Coronary artery (tissue), 2 donors: ENCODE measurements at places on chromosomes 16 and 17.

GRCh38 chr16:20768818-20769217 is 5.0 kb downstream of the ACSM3 start:
- no peak for DNase-seq

GRCh38 chr16:12927591-12927990 is 26.2 kb downstream of the SHISA9 start:
- DNase-seq, result no peak

DNA sequence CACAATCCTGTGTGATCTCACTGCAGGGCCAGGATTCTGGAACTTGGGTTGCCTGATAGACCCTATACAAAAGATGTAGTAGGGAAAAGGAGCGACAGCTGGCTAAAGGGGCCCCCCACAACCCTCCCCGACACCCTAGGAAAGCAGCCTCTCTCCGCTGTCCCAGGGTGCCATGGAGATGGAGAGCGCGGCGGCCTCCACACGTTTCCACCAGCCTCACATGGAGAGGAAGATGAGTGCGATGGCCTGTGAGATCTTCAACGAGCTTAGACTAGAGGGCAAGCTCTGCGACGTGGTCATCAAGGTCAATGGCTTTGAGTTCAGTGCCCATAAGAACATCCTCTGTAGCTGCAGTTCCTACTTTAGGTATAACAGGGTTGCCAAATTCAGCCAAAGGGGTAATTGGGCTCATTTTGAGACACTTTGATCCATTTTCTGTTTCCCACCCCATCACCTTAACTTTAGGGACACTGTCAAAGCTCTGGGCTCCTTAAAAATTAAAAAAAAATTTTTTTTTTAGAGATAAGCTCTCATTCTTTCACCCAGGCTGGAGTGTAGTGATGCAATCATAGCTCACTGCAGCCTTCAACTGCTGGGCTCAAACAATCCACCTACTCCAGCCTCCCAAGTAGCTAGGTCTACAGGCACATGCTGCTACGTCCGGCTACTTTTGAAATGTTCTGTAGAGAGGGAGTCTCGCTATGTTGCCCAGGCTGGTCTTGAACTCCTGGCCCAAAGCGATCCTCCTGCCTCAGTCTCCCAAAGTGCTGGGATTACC is at the start of gene KLHL10:
Gene KLHL10, plus strand, starts transcription at position 65 of the 778 bp plus-strand sequence. Its CDS starts 108 bp downstream, at position 173.
- DNase-seq, result no peak

- DNase-seq, result peak; percentile 0
These were observed 15.9 kb upstream of the TNS4 start for GRCh38 chr17:40517286-40517662.

DNA sequence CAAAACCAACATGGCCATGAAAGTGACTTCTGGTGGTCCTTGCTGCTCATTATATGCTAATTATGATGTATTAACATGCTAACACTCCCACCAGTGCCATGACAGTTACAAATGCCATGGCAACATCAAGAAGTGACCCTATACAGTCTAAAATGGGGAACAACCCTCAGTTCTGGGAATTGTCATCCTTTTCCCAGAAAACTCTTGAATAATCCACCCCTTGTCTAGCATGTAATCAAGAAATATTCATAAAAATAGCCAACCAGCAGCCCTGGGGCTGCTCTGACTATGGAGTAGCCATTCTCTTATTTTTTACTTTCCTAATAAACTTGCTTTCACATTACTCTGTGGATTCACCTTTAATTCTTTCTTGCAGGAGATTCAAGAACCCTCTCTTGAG is 35.9 kb downstream of the DNAJA2 start:
- DNase-seq, result no peak

- DNase-seq, result no peak
These were observed 178.3 kb downstream of the CDK5R1 start for GRCh38 chr17:32664936-32665583.

- no peak for DNase-seq
These were observed 921 bp upstream of the CDR2 start for GRCh38 chr16:22375117-22375962.

GRCh38 chr17:75838410-75838809 is 5.8 kb downstream of the UNC13D start:
- no peak for DNase-seq

DNA sequence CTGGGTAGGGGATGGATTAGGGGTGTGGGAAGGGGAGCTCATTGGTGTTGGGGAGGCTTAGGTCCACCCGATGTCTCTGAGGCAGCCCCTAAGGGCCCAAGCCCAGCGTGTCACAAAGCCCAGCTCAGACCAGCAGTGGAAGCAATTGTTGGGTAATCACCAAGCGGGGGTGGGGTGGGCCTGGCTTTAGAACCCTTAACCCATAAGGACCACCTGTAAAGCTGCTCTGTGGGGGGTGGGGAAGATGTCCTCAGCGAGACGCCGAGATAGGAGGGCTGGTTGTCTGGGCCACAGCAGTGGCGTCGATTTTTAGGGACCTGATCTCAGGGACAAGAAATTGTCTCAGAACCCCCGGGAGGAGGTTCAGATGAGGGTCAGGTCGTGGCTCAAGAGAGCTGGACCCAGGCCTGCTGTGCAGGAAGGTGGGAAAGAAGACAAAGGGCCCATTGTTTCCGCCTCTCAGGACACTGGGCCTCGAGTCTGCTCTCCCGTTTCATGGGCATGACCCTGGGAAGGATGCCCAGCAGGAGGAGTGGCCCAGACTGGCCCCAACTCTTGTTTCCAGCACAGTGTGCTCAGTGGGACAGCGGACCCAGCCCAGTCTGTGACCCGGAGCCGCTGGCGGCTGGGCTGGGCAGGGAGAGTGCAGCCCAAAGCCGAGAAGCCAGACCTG is 15.9 kb downstream of the ST6GALNAC2 start:
- no peak for DNase-seq

DNA sequence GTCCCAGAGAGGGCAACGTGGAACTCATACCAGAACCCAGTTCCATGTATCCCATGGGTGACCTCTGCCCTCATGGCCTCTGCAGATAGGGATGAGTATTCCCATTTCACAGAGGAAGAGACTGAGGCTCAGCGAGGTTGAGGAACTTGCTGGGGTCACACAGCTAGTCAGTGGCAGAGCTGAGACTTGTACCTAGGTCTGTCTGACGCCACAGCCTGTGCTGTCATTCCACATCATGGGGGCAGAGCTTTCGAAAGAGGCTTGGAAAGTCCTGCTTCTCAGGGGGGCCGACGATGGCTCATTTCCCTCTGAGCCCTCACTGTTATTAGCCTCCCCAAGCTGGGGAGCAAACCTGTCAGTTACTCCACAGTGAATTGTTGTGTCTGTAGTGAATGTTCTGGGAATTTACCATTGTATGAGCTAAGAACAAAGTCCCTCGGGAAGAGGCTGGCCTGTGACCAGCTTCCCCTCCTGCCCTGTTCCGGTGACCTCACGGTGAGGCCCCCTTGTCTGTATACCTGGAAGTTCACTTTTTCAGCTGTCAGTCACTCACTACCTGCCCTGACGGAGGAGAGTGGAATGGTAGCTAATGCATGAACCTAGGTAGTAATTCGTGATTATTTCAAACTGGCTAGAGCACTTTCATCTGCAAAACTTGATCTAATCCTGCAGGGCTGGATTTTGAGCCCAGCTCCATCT is 8.9 kb downstream of the METTL22 start:
- DNase-seq, result no peak

DNA sequence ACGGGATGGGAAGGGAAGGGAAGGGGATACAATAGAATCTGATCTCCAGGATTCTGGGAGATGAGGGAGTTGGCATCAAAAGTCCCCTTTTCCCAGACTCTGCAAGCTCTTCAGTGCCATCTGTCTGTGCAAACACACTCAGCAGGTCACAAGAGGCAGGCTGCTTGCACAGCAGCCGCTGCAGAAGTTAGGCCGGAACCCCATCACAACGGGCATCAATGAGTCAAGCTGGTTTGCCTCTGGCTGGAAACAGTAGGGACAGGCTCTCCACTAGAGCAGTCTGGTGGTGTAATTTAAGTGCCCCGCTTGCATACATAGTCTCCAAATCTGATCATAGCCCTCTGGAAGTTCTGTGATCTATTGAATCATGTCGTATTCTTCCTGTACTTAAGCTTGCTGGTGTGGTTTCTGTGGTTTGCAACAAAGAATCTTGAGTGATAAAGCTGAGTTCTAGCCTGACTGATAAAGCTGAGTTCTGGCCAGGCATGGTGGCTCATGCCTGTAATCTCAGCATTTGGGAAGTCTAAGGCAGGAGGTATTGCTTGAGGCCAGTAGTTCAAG is 33.7 kb upstream of the KDM8 start:
- no peak for DNase-seq

DNA sequence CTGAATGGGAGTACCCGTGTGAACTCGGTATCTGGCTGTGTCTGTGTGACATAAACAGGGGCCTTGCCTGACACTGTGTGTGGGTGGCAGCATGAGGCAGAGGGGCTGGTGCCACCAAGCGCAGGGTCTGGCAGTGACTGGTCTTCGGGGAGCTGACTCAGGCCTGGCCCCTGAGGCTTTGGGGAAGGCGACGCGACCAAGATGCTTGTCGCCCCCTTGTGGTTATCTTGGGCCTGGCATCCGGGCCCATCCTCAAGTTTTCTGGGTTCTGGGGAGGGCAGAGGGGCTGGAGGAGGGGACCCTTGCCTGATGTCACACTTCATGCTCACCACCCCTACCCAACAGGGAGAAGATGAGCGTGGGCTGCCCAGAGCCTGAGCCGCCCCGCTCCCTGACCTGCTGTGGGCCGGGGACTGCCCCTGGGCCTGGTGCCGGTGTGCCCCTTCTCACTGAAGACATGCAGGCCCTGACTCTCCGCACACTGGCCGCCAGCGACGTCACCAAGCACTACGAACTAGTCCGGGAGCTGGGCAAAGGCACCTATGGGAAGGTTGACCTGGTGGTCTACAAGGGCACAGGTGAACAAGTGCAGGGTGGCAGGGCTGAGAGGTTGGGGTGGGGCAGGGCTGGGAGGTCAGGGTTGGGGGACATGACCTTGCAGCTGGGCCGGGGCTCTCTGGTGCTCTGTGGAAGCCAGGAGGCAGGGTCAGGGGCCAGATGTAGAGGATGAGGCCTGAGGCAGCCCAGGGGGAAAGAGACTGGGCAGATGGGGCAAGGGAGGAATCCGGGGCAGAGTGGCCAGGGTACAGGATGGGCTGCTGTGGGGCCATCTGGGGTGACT is 24.9 kb downstream of the SBK1 start:
- DNase-seq, result no peak

GRCh38 chr17:50349243-50349600 is 3.3 kb downstream of the XYLT2 start:
- DNase-seq, result no peak

DNA sequence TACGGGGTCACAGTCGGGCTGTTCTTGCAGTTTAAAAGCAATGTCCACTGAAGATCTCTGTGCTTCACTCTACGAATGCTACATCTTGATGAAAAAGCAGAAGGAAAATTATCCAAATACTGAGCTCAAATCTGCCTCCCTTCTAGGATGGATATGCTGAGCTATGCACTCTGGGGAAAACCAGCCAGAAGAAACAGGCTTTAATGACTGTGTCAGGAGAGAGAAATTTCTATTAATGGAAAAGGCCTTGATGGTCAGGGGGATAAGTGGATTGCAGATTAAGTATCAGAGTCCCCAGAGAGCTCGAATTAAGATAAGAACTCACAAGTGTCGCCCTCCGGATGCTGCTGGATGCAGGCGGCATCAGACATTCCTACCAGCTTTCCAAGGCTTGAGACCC is 39.6 kb upstream of the RCVRN start:
- DNase-seq, result no peak

GRCh38 chr16:4495766-4496165 is 19.6 kb downstream of the HMOX2 start:
- DNase-seq, result no peak

DNA sequence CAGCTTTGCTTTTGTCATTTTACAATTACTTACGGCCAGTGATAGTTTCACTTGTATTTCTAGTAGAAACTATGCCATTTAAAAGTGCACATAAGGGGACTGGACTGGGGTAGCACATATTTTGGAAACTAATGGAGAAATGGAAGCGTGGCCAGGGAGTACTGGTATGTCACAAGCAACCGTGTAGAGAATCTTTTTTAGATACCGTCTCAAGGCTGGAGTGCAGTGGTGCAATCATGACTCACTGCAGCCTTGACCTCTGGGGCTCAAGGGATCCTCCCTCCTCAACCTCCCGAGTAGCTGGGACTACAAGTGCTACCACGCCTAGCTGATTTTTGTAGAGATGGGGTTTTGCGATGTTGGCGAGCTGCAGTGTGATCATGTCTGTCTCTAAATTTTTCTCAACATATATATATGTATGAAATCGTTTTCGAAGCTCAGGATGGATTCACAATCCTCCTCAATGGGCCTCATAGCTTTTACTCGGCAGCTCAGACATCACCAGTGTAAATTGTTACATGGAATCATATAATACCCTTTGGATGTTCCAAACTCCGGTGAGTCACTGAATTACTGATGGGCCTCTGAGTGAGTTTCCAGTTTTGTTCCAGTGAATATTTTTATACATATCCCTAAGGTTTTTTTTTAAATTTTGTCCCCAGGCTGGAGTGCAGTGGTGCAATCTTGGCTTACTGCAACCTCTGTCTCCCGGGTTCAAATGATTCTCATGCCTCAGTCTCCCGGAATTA is 51.7 kb downstream of the ZNF778 start:
- DNase-seq, result no peak

GRCh38 chr16:51355195-51355594 is 204.1 kb upstream of the SALL1 start:
- DNase-seq, result no peak

DNA sequence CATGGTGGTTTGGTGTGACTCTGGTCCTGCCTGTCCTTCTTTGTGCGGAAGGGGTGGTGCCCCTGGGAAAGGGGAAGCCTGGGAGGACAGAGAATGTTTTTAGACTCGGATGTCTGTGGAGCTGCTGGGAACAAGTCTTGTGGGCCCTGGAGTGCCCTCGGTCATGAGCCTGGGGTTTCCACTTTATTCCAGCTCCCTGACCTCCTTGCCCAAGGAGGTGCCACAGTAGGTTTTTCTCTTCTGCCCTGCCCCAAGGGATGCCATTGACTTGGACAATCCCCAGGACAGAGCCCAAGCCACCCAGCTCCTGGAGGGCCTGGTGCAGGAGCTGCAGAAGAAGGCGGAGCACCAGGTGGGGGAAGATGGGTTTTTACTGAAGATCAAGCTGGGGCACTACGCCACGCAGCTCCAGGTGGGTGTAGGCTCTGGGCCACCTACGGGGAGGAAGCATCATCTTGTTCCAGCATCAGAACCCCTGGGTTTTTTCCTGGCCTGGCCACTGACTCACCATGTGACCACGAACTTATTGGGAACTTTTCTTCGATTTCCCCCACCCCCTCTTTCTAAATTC is 1.4 kb downstream of the STAT5A start:
- DNase-seq, result peak; percentile 76
